AG09309 (cell line): ENCODE measurements at places on chromosomes 12 and 14.

GRCh38 chr12:29039013-29039412, 110.1 kb upstream of the FAR2 start:
- DNase-seq = peak; percentile 97

- DNase-seq = no peak
Measured at GRCh38 chr12:9864913-9865675, 4.1 kb downstream of the CLEC2B start.

- no peak for DNase-seq
Measured at GRCh38 chr12:104230304-104231095, 14.9 kb downstream of the TXNRD1 start.

GRCh38 chr12:82721726-82722125, 35.0 kb downstream of the TMTC2 start:
- DNase-seq = no peak
